Anterior cingulate cortex (tissue), 58 donors: ENCODE measurements at places on chromosomes 1 and 21.

- no peak for DNase-seq
Observed at GRCh38 chr1:66286307-66286706, 247.6 kb upstream of the SGIP1 start.

- no peak for DNase-seq
Observed at GRCh38 chr1:225559326-225559725, 93.6 kb downstream of the ENAH start.

DNA sequence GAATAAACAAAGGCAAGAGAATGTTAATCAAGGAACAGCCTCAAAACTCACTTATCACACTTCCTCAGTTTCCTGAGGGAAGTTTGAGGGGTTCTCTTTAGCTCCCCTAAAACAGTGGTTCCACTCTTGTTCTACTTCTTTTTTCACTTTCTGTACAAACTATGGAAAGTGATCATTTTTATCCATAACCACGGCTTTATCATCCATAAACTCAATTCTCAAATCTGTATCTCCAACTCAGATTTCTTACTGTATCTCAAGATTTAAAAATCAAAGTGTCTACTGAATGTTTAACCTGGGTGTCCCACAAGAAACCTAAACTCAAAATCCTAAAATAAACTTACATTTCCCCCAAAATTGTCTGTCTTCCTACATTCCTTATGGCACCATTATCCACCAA is 3.9 kb downstream of the PFDN2 start:
- no peak for DNase-seq

DNA sequence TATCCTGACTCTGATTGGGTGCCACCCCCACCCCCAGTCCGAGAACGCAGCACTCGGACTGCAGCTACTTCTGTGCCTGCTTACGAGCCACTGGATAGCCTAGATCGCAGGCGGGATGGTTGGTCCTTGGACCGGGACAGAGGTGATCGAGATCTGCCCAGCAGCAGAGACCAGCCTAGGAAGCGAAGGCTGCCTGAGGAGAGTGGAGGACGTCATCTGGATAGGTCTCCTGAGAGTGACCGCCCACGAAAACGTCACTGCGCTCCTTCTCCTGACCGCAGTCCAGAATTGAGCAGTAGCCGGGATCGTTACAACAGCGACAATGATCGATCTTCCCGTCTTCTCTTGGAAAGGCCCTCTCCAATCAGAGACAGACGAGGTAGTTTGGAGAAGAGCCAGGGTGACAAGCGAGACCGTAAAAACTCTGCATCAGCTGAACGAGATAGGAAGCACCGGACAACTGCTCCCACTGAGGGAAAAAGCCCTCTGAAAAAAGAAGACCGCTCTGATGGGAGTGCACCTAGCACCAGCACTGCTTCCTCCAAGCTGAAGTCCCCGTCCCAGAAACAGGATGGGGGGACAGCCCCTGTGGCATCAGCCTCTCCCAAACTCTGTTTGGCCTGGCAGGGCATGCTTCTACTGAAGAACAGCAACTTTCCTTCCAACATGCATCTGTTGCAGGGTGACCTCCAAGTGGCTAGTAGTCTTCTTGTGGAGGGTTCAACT is 2.1 kb downstream of the RBM15 start:
- no peak for DNase-seq

GRCh38 chr1:25474439-25475047 is 43.8 kb downstream of the MACO1 start:
- DNase-seq, result no peak

DNA sequence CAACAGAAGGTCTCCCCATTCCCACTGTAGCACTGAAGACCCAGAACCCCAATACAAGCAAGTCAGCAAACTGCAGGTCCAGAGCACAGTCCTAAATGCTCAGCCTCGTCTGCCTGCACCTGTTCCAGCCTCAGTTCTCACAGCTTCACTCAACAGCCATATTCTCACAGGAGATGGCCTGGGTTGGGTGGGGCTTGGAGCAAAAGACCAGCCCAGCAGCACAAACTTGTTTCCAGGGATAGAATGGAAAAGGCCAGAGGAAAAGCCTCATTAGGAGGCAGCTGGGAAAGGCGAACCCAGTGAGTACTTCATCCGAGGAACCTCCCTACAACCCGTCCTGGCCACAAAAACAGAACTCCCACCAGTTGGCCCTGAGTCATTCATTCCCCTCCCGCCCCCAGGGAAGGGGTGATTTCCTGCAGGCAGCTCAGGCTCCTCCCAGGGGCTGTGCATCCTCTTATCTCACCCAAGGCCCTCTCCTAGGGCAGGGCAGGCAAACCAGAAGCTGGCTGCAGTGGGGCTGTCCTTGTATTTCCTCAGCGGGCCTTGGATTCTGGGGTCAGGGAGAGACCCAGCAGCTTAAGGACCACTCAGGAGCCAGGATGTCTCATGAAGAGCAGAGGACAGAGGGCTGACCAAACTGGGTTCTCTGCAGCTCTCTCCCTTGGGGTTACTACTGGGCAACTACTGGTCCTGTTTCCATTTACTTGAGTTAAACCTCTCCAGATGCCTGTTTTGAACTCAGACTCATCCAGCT is 7.4 kb upstream of the MPL start:
- no peak for DNase-seq

DNA sequence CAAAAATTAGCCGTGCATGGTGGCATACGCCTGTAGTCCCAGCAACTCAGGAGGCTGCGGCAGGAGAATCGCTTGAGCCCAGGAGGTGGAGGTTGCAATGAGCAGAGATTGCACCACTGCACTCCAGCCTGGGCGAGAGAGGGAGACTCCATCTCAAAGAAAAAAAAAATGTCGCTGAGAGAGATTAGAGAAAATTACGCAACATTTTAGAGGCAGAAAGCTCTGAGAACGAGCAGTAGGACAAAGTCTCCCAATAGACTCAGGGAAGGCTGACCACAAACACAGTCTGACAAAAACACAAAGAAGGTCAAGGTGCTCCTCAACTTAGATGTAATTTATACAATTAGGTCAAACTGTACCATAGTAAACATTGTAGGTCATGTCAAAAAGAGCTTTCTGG is 367.6 kb upstream of the ZRANB2 start:
- no peak for DNase-seq

GRCh38 chr1:55444667-55445066 is 229.5 kb upstream of the USP24 start:
- no peak for DNase-seq

DNA sequence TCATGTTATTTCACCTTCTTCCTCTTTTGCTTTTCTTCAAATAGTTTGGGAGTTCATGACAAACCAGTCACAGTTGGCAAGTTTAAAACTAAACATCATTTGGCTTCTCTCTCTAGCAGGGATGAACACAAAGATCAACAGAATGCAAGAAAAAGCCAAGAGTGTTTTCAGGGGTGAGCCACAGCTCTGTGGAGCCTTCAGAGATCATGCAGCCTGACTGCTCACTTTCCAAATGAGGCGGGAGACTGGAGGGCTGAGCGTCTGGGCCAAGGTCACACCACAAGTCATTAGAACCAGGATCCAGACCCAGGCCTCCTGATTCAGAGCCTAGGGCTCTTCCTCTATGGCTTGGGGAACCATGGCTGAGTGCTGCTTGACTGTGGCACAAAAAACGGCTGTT is 2.7 kb downstream of the DPT start:
- DNase-seq, result no peak

GRCh38 chr21:42172596-42173483 is 46.1 kb upstream of the ABCG1 start:
- no peak for DNase-seq

DNA sequence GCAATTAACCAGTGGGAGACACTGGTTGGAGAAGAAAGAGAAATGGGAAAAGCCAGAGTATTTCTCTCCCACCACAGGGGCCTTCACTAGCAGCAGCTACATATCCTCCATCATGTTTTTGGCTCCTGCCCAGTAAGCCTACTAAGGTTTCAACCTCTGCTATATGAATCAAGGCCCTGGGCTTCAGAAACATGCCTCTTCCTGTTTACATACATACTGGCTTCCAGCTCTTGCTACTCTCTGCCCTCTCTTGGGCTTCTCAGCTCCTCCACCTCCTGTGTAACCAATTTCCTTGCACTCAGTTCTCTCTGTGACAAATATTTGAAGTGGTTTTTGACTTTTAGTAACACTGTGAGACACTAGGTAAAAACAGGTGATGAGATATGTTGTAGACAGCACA is 80.8 kb downstream of the LRRC7 start:
- no peak for DNase-seq

GRCh38 chr1:169904834-169905233 is 11.1 kb upstream of the SCYL3 start:
- DNase-seq, result no peak

DNA sequence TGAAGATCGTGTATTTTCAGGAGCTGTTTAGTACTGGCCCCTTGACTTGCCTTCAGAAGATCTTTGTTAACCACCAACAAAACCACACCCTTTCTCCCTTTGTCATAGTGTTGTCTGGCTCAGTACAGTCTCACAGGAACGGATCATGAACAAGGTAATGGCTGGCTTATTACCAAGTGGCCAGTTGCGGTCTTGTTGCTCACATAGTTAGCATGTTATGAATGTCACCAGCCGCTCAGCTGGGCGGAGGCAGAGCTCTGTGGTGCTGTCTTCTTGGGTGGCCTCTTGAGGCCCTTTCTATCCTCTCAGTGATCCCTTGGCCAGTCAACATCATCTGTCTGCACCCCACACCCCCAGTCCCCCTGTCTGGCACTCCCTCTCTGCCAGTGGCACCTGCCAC is 21.4 kb downstream of the CNIH3 start:
- DNase-seq, result no peak

GRCh38 chr1:111769517-111770146 is 13.9 kb downstream of the DDX20 start:
- no peak for DNase-seq

DNA sequence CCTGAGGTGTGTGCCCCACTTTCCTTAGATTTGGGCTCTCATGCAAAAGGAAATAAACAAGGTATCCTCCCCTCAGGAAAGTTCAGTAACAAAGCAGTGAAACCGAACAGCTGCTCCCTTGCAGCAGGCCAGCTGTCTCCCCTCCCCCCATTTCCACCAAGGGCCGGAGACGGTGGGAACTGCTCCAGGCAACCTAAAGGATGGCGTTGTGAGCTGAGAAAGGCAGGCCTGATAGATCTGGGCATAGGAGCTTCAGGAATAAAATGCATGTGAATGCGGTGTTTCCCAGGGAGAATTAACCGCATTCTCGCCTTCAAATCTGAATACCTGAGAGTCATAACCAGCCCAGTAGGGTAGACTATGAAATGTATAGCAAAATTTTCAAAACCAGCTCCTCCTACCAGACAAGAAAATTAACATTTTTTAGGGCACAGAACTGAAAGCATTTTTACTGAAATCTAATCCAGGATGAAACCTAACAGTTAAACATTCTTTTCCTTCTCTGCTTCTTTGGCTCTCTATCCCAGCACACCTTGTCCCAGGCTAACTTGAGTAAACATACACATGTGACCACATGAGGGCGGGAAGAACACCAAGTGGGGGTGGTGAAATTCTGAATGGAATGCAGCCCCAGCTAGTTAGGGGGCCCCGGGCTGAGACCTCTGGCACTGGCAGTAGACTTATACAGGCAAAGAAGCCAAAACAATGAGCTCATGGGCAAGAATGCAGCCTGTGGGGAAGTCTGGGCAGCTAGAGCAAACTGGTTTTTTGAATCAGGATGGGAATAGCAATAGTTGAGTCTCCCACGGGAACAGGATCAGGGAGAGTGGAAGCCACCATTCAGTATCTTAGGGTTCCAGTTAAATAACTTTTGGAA is 11.5 kb downstream of the MCL1 start:
- no peak for DNase-seq

- DNase-seq, result no peak
Observed at GRCh38 chr1:27163093-27163492, 8.2 kb upstream of the SLC9A1 start.

GRCh38 chr1:175150596-175151319 is 41.8 kb downstream of the KIAA0040 start:
- DNase-seq, result no peak

DNA sequence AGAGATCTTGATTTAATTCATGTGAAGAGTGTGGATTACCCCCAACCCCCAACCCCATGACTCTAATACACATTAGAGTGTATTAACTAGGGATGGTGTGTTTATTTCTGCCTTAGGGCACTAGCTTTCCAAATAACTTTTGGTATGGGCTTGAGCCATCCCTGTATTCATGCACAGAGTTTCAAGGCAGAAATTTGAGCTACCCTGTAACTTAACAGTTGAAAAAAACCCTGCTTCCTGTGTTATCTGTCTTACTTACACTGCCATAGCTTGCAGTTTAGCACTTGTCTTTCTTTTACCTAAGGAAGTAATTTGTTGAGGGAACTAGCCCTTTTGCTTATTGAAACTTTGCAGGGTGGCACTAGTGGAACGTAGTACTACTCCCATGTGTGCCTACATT is 6.3 kb downstream of the SRSF11 start:
- DNase-seq, result no peak

- no peak for DNase-seq
Observed at GRCh38 chr1:202638019-202638700, 72.1 kb downstream of the SYT2 start.

- DNase-seq, result no peak
Observed at GRCh38 chr1:243801378-243801777, 48.7 kb downstream of the AKT3 start.

DNA sequence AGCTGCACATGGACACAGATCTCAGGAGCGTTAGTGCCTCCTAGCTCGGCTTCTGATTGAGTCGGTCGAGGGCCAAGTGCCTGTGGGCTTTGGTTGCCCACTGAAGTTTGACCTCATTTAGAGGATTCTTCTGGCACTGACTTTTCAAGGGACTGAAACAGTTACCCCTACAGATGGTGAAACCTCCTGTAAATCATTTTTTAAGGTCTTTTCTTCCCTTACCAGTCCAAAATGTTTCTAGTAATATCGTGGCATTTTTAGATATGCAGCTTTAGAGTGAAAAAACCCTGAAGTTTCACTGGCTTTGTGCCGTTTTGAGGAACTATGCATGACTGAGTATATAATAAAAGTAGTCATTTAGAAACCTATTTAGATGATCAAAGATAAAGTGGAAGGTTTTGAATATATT is 34.7 kb upstream of the L1TD1 start:
- no peak for DNase-seq

GRCh38 chr1:39103328-39104157 is 77.4 kb downstream of the NDUFS5 start:
- no peak for DNase-seq

DNA sequence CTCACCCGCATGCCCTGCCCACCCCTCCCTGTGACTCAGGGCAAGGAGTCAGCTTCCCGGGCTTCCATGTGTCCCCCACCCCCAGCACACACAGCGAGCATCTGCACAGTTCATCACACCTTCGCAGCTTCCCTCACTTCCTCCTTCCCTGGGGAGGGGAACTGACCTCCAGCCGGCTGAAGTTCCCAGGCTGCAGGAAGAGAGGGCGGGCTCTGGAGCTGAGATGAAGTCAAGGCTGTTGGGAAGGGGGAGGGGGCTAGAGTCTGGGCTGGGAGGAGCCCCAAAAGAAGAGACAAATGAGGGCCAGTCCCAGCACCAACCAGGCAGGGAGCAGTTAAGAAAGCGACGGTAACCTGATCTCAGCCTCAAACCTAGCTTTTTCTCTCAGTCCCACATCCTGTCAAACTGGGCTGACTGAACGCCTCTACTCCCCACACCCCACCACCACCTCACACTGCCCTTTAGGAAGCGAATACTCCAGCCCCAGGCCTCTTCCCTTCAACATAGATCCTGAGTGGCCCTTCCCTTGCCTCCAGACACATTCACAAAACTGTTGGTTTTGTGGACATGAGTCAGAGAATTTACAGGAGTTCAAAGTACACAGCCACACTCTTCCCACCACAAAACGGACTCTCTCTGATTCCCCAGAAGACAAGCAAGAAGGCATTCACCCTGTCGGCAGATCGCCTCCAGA is 1.8 kb downstream of the RHOC start:
- DNase-seq, result no peak

- no peak for DNase-seq
Observed at GRCh38 chr1:228963795-228964177, 228.5 kb downstream of the RHOU start.
